ENCODE measurements at places on chromosomes 3 and 15.

GRCh38 chr3:141436180-141436579, 50.6 kb upstream of the RASA2 start:
- no peak for DNase-seq

DNA sequence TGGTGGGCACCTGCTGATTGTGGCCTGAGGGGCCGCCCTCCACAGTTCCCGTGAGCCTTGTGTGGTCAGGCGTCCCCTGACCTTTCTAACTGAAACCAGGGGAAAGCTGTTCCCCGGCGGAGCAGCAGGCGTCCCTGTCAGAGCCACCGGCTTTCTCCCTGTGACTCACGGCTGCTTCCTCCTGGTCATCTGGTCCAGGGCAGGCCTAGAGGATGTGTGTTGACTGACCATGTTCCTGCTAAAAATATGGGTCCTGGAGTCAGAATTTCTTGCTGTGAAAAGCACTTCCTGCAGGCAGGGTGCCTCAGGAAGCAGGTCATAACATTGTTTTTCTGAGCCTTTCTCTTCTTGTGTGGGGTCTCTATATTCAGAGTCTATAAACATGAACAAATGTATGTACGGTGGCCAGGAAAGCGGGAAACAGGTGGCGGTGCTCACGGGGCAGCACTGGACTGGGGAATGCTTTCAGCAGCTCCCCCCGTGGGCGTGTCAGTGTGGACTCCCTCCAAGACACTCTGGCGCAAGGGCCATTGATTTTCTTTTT, 38.4 kb upstream of the CGNL1 start:
- peak; percentile 69 for DNase-seq

DNA sequence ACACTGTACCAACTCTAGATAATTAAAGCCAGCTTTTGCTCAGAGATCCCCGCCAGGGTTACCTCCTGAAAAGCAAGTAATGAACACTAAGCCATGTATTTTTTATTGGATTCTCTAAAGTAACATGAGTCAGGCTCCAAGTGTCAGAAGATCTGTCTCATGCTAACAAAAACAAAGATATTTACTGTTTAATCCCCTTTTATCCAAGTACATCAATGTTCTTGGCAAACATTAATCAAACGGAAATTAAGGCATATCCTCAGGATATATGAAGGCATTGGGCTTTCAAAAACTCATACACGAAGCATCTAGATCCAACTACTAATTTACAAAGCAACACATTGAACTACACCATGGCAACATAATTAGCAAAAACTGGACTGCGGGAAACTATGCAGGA, 37.2 kb downstream of the MYO5A start:
- DNase-seq, result no peak

GRCh38 chr3:67567893-67568292, 86.5 kb downstream of the SUCLG2 start:
- DNase-seq, result no peak

DNA sequence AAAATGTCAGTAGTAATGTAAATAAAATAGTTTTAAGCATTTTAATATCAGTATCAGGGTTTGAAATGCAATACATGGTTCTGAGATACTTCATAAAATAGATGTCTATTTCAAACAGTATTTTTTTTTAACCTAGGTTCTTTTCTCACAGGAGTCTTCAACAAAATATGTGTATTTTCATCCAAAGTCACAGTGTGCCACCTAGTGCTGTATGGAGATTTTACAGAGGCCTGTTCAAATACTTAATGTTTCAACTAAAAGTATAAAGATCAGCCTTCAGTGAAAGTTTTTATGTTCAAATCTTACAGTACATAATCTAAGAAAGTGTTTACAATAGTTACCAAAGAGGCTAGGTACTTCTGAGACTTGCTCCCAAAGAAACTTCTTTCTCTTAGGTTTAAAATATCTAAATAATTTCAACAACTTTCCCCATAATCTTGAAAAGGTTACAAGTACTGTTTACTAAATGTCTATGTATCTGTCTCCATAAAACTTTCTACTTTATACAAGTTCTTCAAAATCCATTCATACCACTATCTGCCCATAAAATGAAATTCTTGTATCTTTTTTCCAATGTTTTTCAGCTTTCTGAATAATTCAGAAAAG, 38.3 kb downstream of the SCAPER start:
- DNase-seq, result no peak

DNA sequence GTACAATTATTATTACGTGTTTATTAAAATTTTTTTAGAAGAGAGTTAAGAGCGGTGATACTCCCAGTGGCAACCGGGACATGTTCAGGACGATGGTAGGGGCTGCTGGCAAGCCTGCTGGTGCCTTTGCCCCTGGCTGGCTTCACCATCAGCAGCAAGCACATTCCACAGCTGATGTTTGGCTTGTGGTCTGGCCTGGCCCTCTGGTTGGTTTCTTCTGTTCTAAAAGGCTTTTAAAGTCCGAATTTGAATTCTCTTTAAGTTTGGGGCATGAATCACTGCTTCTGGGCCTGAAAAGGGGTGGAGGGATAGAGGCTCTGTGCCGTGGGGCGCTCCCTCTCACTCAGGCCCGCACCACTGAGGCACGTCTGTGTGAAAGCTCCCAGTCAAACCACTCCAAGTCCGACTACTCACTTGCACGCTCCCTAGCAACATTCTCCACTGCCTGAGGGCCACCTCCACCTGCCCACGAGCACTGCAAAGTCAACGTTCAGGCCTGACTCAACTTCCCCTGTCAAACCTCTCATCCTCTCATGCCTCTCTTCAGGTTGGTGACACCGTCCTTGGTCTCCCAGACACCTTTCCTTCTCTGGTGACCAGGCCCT, 10.1 kb downstream of the ITGA11 start:
- no peak for DNase-seq

- no peak for DNase-seq
These were observed 46.5 kb upstream of the ARPP19 start for GRCh38 chr15:52615302-52615701.

DNA sequence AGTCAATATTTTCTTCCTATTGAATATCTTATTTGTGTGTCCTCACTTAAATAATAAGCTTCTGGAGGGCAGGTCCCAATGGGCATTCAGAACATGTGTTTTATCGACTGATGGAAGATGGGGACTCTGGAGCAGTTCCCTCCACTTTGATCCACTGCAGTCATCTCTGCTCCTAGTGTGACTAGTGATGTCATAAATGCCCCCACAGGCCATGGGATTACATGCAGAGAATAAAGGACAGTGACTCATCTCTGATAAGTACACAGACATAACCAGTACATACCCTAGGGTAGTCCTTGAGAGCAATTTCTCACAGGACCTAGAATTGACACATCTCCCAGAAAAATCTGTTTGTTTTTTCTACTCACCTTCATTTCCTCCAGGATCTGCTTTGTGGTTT, 49.4 kb upstream of the FMN1 start:
- no peak for DNase-seq

DNA sequence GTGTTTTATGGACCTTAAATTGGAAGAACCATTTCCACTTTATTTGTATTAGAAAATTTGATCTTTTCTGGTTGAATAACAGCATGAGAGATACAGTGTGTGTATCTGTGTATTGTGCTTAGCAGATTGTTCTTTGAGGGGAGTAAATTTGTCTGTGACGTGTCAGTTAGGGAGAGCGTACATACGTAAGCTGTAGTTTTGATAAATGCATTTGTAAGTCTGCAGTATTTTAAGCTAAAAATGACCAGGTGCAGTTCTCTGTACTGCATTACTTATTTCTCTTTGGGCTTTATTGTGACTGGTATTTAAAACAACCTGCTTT, 264.8 kb downstream of the ROBO2 start:
- DNase-seq, result no peak

DNA sequence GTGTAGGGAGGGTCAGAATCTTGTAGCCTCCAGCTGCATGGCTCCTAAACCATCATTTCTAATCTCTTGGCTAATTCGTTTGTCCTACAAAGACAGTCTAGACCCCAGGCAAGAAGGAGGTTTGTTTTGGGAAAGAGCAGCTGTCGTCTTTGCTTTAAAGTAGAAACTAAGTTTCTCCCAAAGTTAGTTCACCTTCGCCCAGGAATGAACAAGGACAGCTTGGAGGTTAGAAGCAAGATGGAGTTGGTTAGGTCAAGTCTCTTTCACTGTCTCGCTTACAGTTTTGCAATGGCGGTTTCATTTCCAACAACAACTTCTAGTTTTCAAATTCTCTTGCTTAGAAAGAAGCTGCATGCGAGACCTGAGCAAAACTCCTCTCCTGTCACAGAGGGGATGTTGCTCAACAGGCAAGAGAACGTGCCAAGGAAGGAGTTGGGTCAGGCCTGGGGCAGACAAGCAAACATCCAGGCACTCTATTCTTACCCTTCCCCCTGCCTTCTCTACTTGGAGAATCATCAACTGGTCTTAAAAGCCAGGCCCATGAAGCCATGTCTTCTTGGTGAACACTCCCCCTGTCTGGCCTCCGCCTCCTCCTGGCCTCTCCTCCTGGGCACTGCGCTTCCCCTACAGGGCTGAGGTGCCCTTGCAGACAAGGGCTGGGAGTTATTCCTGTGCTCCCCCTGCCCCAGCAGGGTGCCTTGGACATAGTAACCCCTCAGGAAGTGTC, 57.6 kb downstream of the TMEM44 start:
- no peak for DNase-seq

- no peak for DNase-seq
These were observed 43.2 kb downstream of the GOLIM4 start for GRCh38 chr3:168052515-168052914.
